ENCODE measurements at places on chromosomes 5 and 9.
A peak's percentile ranks its signal among the peaks of the same experiment; 100 is the strongest.

- no peak for DNase-seq
- H3K27ac ChIP-seq, result peak overlapping the region; percentile 99
- H3K4me1 ChIP-seq, result peaks cover 13% of the 10 kb centered on the region
- no peaks in the 10 kb centered on the region for H3K36me3 ChIP-seq
- peak overlapping the region; percentile 74 for H3K4me3 ChIP-seq
Observed at GRCh38 chr5:61162832-61163567, 732 bp upstream of the SMIM15 start.

GRCh38 chr5:16064135-16064893, 115.3 kb downstream of the MARCHF11 start:
- H3K27me3 ChIP-seq, result no peaks in the 10 kb centered on the region
- no peak overlapping the region for H3K4me3 ChIP-seq

DNA sequence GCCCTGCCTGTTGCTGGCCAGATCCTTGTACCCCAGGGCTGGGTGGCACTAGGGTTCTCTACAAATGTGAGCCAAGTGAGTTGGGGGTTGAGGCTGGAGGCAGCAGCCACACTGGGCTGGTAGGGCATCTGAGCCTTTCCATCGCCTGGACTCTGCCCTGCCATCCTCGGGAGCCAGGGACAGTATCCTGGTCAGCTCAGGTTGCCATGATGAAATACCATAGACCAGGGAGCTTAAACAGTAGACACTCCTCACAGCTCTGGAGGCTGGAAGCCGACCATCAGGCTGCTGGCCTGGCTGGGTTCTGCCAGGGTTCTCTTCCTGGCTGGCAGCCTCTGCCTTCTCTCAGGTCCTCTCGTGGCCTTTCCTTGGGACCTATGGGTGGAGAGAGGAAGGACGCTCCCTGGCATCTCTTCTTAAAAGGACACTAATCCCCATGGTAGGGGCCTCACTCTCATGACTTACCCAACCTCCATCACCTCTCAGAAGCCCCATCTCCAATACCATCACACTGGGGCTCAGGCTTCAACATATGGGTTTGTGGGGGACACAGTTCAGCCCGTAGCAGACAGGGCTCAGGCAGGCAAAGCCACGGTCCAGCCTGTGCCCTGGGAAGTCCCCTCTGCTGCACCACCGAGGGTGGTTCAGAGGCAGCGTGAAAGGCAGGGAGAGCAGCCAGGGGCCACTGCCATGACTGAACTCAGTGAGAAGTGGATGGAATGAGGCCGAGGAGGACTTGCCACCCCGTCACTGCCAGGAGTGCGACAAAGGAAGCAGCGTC, 50.1 kb downstream of the HMCN2 start:
- H3K27me3 ChIP-seq, result no peaks in the 10 kb centered on the region
- no peak overlapping the region for H3K27ac ChIP-seq
- no peak overlapping the region for H3K4me3 ChIP-seq
- no peaks in the 10 kb centered on the region for H3K36me3 ChIP-seq
- H3K4me1 ChIP-seq, result peaks cover 10% of the 10 kb centered on the region

- H3K4me1 ChIP-seq, result no peaks in the 10 kb centered on the region
- no peaks in the 10 kb centered on the region for H3K27me3 ChIP-seq
- H3K36me3 ChIP-seq, result no peaks in the 10 kb centered on the region
- no peak overlapping the region for H3K4me3 ChIP-seq
Observed at GRCh38 chr9:135565636-135566035, 4.1 kb downstream of the PAEP start.

GRCh38 chr9:107693625-107694326, 204.2 kb upstream of the KLF4 start:
- no peak overlapping the region for H3K4me3 ChIP-seq
- no peak overlapping the region for H3K27ac ChIP-seq
- H3K27me3 ChIP-seq, result no peaks in the 10 kb centered on the region
- H3K4me1 ChIP-seq, result peaks cover 11% of the 10 kb centered on the region

DNA sequence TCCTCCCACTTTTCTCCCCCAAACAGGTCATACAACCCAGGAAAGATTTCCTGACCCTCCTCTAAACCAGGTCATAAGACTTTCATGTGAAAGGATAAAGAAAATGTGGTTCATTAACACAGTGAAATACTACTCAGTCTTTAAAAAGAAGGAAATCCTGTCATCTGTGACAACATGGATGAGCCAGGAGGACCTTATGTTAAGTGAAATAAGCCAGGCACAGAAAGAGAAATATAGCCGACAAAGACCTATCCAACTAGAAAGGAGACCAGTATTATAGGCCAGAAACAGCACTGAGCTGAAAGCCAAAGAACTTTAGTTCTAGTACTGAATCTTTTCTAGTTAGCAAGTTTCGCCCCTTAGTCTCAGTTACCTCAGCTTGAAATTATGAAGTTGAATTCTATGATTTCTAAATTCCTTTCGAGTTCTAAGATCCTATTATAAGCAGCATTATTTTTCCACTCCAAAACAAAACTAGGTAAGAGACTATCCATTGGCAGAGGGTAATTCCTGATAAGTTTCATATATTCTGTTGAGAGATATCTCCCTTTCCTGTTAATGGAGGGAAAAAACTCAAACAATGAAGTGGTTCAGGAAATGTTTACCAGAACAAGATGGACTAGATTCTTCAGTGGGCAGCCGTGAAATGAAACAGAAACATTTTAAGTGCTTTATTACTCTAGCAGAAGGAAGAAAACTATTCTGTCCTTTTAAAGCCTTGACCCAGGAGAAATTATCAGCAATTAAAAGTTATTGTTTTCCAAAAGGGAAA, 42.5 kb downstream of the GNA14 start:
- no peak for DNase-seq
- H3K36me3 ChIP-seq, result no peaks in the 10 kb centered on the region
- H3K4me1 ChIP-seq, result no peaks in the 10 kb centered on the region
- peak overlapping the region; percentile 10 for H3K27ac ChIP-seq

DNA sequence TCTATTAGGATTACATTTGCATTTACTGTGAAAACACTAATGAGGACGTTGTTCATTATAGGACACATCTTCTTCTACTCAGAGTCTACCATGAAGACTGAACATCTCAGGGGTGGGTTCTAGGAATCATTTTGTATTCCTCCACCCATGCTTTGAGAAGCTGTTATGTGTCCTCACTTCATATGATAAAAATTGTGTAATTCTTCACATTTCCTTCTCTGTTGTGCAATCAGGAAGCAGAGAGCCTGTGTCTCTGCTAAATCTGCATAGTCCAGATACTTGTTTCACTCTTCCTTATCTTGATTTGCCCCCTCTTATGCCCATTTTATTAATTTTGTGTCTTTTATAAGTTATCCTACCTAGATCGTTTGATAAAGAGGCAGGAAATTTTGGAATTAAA, 97.8 kb upstream of the IQGAP2 start:
- H3K4me3 ChIP-seq, result no peak overlapping the region
- H3K27ac ChIP-seq, result no peak overlapping the region
- H3K27me3 ChIP-seq, result no peaks in the 10 kb centered on the region
- no peaks in the 10 kb centered on the region for H3K36me3 ChIP-seq
- DNase-seq, result no peak
- H3K4me1 ChIP-seq, result no peaks in the 10 kb centered on the region

DNA sequence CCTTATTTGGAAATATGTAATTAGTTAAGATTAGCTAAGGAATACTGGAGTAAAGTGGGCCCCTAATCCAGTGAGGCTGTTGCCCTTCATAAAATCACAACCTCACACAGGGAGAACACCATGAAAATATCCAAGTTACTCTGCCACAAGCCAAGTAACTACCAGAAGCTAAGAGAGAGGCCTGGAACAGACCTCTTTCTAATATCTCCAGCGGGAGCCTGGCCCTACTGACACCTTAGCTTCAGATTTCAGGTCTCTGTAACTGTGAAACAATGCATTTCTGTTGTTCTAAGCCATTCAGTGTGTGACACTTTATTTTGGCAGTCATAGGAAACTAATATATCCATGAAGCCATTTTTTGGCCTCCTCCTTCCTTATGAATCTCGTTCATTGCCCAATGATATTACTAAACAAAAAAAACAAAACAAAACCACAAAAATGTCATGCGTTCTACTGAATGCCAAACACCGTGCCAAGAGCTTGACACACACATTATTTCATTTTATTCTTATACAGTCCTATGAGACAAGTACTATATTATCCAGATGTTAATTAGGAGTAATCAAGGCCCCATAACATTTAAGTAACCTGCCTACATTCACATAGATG, 699.0 kb downstream of the MAT2B start:
- no peaks in the 10 kb centered on the region for H3K27me3 ChIP-seq
- no peak overlapping the region for H3K4me3 ChIP-seq
- no peaks in the 10 kb centered on the region for H3K36me3 ChIP-seq
- no peak for DNase-seq
- no peaks in the 10 kb centered on the region for H3K4me1 ChIP-seq
- no peak overlapping the region for H3K27ac ChIP-seq

DNA sequence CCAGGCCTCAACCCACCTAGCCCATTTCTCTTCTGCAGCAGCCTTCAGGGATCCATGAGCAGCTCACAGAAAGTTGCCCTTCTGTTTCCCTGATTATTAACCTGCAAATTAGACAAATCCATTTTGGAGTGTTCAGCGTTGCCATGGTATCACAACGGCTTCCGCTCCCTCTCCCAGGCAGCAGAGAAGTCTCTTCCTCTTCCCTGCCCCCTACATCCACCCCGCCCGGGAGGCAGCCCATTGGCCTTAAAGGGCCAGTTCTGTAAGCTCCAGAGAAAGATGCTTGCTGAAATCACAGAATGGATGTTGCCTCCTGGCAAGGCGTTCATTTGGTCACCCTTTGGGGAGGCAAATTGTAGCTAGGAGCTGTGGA, 47.7 kb upstream of the BOD1 start:
- no peaks in the 10 kb centered on the region for H3K36me3 ChIP-seq
- no peaks in the 10 kb centered on the region for H3K4me1 ChIP-seq
- H3K4me3 ChIP-seq, result no peak overlapping the region
- DNase-seq, result no peak
- no peaks in the 10 kb centered on the region for H3K27me3 ChIP-seq
- no peak overlapping the region for H3K27ac ChIP-seq

DNA sequence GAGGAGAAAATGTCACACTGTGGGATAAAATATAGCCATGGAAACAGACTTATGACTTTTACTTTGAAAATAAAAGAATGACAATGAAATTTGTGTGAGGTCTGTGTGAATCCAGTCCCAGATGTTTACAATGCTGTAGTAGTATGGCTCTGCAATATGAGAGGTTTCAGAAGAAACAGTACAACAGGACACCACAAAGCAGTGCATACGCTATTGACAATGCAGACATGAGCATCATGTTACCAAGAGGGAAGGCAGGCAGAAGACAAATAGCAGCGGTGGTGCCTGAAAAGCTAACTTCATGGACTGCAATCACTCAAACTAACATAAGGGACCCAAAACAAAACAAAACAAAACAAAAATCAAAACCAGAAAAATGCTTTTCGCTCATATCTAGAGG, 1.8 kb downstream of the FGF10 start:
- H3K27ac ChIP-seq, result peak overlapping the region; percentile 40
- no peak for DNase-seq
- no peaks in the 10 kb centered on the region for H3K4me1 ChIP-seq
- peak overlapping the region; percentile 55 for H3K4me3 ChIP-seq
- no peaks in the 10 kb centered on the region for H3K36me3 ChIP-seq

GRCh38 chr5:53397141-53397757, 83.2 kb upstream of the FST start:
- no peaks in the 10 kb centered on the region for H3K36me3 ChIP-seq
- H3K27me3 ChIP-seq, result no peaks in the 10 kb centered on the region
- no peak overlapping the region for H3K4me3 ChIP-seq
- DNase-seq, result no peak
- H3K27ac ChIP-seq, result no peak overlapping the region
- H3K4me1 ChIP-seq, result no peaks in the 10 kb centered on the region

GRCh38 chr5:133930061-133930812, 38.2 kb downstream of the C5orf15 start:
- H3K27me3 ChIP-seq, result no peaks in the 10 kb centered on the region
- peaks cover 14% of the 10 kb centered on the region for H3K4me1 ChIP-seq
- no peaks in the 10 kb centered on the region for H3K36me3 ChIP-seq
- no peak overlapping the region for H3K27ac ChIP-seq
- no peak for DNase-seq

- peak; percentile 87 for DNase-seq
- H3K27ac ChIP-seq, result peak overlapping the region; percentile 98
- H3K36me3 ChIP-seq, result no peaks in the 10 kb centered on the region
- H3K4me1 ChIP-seq, result peaks cover 77% of the 10 kb centered on the region
Observed at GRCh38 chr5:1105350-1106265, 6.3 kb downstream of the SLC12A7 start.

DNA sequence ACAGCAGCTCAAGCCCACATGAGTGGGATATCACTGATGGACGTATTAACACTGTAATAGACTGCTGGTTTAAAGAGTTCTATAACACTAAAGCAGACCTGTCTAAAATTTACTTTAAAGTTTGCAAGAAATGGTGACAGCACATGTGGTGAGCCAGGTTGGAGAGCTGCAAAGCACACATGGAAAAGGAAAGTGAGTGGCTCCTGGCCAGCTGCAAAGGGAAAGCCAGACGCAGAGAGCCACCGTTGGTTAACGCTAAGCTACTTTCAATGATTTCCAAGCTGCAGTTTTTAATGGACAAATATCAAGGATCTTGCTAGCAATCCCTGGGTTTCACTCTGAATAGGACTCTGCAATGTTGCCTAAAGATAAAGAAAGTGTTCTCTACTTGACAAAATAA, 89.9 kb downstream of the CTNND2 start:
- no peaks in the 10 kb centered on the region for H3K36me3 ChIP-seq
- no peak overlapping the region for H3K4me3 ChIP-seq
- DNase-seq, result no peak
- no peaks in the 10 kb centered on the region for H3K27me3 ChIP-seq
- H3K4me1 ChIP-seq, result no peaks in the 10 kb centered on the region

GRCh38 chr5:2489306-2489705, 262.2 kb downstream of the IRX2 start:
- no peak for DNase-seq
- H3K4me1 ChIP-seq, result no peaks in the 10 kb centered on the region
- no peak overlapping the region for H3K27ac ChIP-seq
- no peaks in the 10 kb centered on the region for H3K27me3 ChIP-seq

DNA sequence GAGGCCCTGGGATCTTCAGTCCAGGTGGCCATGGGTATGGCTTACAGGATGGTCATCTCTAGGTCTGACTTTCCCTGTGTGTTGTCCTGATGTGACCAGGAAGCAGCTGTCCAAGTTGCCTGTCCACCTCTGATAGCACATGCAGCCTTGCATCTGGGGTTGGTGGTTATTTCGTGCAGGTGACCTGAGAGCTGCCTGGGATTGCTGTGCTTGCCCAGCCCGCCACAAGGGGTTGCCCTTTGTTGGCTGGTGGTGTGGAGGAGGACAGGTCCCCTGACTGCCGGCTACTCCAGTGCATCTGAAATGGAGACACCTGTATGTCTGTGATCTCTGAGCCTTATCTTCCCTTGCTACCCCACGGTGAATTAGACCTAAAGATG, 212.6 kb downstream of the ARHGAP26 start:
- DNase-seq, result no peak
- peak overlapping the region; percentile 67 for H3K27ac ChIP-seq
- H3K36me3 ChIP-seq, result no peaks in the 10 kb centered on the region
- peaks cover 19% of the 10 kb centered on the region for H3K4me1 ChIP-seq
- H3K27me3 ChIP-seq, result no peaks in the 10 kb centered on the region
- H3K4me3 ChIP-seq, result no peak overlapping the region

GRCh38 chr9:134230942-134231325, 66.6 kb upstream of the RNU6ATAC start:
- peak overlapping the region; percentile 75 for H3K27ac ChIP-seq
- H3K27me3 ChIP-seq, result no peaks in the 10 kb centered on the region
- H3K4me3 ChIP-seq, result no peak overlapping the region
- H3K4me1 ChIP-seq, result peaks cover 29% of the 10 kb centered on the region
- no peaks in the 10 kb centered on the region for H3K36me3 ChIP-seq

- peak; percentile 26 for DNase-seq
- no peaks in the 10 kb centered on the region for H3K4me1 ChIP-seq
- no peak overlapping the region for H3K4me3 ChIP-seq
- no peaks in the 10 kb centered on the region for H3K36me3 ChIP-seq
- H3K27ac ChIP-seq, result no peak overlapping the region
Observed at GRCh38 chr9:30075451-30076199, 2308.8 kb upstream of the ACO1 start.

Data from hepatocyte (in vitro differentiated cells).